Upper lobe of left lung (tissue), 6 donors: ENCODE measurements at places on chromosomes 5 and 9.

GRCh38 chr9:2726650-2727340, 9.5 kb downstream of the KCNV2 start:
- DNase-seq, result no peak

DNA sequence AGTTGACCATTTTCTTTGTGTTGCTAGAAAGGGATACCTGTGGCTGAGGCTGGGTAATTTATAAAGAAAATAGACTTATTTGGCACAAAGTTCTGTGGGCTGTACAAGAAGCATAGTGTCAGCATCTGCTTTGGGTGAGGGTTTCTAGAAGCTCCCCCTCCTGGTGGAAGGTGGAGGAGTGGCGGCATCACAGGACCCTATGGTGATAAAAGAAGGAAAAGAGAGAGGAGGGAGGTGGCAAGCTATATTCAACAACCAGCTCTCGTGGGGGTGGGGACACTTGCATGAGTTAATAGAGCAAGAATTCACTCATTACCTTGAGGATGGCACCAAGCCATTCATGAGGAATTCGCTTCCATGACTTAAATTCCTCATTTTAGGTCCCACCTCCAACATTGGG, 2041.4 kb upstream of the CDH9 start:
- no peak for DNase-seq

GRCh38 chr5:136061630-136062365, 33.0 kb downstream of the TGFBI start:
- peak; percentile 61 for DNase-seq

- no peak for DNase-seq
Observed at GRCh38 chr5:109739741-109740728, 50.3 kb downstream of the MAN2A1 start.

- no peak for DNase-seq
Observed at GRCh38 chr9:96559339-96559943, 60.2 kb downstream of the CDC14B start.

GRCh38 chr9:37935096-37935495, 31.2 kb upstream of the SLC25A51 start:
- no peak for DNase-seq

- no peak for DNase-seq
Observed at GRCh38 chr9:6355728-6356127, 27.6 kb downstream of the TPD52L3 start.

DNA sequence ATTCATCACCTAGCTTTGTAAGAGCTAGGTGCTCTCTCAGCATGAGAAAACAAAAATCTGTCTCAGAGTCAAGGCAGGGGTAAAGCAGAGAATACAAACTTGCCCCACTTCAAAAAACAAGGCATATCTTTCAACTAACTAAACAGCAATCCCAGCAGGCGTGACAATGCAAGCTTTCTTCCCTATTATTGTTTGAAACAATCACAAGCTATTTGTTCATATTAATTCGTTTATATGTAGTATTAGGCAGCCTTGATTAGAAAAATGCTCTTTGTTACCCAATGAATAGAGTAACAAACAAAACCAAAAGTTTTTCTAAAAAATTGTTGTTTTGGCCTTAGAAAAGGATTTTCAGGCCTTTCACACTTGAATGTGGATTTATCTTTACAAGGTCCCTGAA, 71.1 kb downstream of the LPAR1 start:
- DNase-seq, result no peak

DNA sequence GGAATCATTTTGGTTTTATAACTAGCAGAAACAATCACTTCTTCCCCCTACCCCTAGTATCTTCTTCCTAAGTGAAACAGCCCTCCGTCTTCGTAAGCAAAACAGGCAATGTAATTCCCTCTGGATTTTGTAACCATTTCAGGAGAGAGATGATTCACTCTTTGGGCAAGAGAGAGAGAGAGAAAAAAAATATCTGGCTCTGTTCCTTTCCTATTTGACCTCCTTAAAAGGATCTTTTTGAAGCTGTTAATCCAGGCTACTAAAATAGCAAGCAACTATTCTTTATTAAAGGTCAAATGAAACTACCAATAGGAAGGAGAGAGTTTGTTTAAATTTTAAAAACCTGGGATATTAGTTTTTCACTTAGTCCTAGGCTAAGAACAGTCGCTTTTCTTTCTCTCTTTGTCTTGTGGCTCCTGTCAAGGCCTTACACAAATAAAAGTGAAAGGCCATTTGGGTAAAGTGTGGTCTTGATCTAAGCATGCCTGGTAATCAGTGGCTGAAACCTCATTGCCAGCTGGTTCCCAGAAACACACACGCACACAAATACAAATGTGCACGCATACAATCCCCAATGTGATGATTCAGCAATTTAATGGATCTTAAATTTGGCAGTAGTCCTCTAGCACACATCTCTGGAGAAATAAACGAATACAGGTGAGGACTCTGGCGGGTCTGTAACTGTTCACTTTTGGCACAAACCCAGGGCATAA, 70.2 kb downstream of the PRUNE2 start:
- DNase-seq, result no peak

- no peak for DNase-seq
Observed at GRCh38 chr5:179720222-179720621, 12.4 kb upstream of the MAML1 start.

GRCh38 chr5:90174236-90174635, 235.3 kb downstream of the CETN3 start:
- no peak for DNase-seq

DNA sequence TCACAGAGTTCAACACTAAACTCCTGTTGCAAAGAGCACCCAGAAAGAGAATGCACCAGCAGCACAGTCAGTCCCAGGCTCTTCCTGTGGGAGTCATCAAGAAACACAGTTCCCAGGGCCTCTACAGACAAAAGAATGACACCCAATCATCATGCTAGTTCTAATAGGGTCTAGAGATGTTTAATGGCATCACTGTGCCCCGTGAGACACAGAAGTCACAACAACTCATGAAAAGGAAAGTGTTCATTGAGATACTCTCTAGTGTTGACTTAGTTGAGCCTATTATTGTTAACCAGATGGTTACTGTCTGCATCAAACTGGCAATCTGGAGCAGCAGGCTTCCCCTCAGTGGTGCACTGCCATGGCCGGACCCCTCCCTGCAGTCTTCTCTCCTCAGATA, 1.6 kb downstream of the KLHL3 start:
- no peak for DNase-seq
